ENCODE measurements at places on chromosomes 12 and 14. TPM values are rescaled to one million over a fixed set of nuclear protein-coding genes. Genes with fewer than 3 reads are reported as not detected.

DNA sequence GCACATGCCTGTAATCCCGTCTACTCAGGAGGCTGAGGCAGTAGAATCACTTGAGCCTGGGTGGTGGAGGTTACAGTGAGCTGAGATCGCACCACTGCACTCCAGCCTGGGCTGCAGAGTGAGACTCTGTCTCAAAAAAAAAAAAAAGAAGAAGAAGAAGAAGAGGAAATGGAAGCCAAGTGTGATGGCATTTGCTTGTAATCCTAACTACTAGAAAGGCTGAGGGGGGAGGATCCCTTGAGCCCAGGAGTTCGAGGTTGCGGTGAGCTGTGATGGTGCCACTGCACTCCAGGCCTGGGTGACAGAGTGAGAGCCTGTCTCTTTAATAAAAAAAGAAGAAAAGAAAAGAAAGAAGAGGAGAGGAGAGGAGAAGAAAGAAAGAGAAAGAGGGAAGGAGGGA is 52.1 kb downstream of the LGMN start:
- peaks cover 5% of the 10 kb centered on the region for H3K4me1 ChIP-seq
- no peaks in the 10 kb centered on the region for H3K27me3 ChIP-seq
- DNase-seq = no peak
- no peak overlapping the region for H3K27ac ChIP-seq

DNA sequence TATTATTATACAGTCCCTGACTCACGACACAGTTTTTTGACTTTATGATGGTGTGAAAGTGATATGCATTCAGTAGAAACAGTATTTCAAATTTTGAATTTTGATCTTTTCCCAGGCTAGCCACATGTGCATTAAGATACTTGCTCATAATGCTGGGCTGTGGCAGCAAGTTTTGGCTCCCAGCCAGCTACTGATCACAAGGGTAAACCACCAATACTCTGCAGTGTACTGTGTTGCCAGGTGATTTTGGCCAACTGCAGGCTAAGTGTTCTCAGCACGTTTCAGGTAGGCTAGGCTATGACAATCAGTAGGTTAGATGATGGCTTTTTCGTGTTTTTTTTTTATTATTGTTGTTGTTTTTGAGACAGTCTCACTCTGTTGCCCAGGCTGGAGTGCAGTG is 69.4 kb upstream of the ACTN1 start:
- peaks cover 51% of the 10 kb centered on the region for H3K4me1 ChIP-seq
- no peak overlapping the region for H3K27ac ChIP-seq
- H3K4me3 ChIP-seq = no peak overlapping the region
- no peaks in the 10 kb centered on the region for H3K27me3 ChIP-seq

Gene LTB4R
- 2.4 TPM for total RNA-seq

Gene MFAP5
- 390 TPM for total RNA-seq

- H3K4me1 ChIP-seq = peaks cover 22% of the 10 kb centered on the region
- peak overlapping the region; percentile 99 for H3K4me3 ChIP-seq
- peak; percentile 78 for DNase-seq
Observed at GRCh38 chr14:93207468-93208308, 632 bp downstream of the UBR7 start.

GRCh38 chr12:132020292-132020691 is 70.5 kb downstream of the EP400 start:
- H3K27ac ChIP-seq = no peak overlapping the region
- H3K36me3 ChIP-seq = peaks cover 23% of the 10 kb centered on the region
- no peak overlapping the region for H3K4me3 ChIP-seq
- DNase-seq = no peak

Gene P2RX2
- not detected for total RNA-seq

GRCh38 chr14:91897106-91897701 is 29.9 kb upstream of the TC2N start:
- no peaks in the 10 kb centered on the region for H3K27me3 ChIP-seq
- peak overlapping the region; percentile 82 for H3K27ac ChIP-seq
- peak overlapping the region; percentile 24 for H3K4me3 ChIP-seq
- peaks cover 52% of the 10 kb centered on the region for H3K4me1 ChIP-seq
- H3K36me3 ChIP-seq = no peaks in the 10 kb centered on the region

All from GM23248 (cell line).